ENCODE measurements at places on chromosomes 7 and 10. TPM values are rescaled to one million over a fixed set of nuclear protein-coding genes. Genes with fewer than 3 reads are reported as not detected.

GRCh38 chr10:80187465-80188409 is 17.6 kb downstream of the ANXA11 start:
- DNase-seq, result no peak

DNA sequence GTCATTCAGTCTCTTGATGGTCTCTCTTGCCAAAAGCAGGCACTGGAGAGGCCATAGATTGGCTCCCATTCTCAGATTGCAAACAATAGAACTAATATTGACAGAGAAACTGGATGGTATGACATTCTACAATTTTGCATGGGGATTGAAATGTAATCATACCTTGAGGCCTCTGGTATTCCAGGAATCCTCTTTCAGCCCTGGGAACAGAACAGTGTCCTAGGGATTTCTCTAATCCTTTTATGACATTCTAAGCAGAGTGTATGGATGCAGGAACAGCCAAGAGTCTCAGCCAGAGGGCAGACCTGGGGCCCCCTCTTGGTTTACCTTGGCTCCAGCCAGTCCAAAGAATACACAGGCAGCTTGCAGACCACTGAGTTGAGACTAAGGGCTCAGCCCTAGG is 206.4 kb downstream of the KCNMA1 start:
- DNase-seq, result no peak

DNA sequence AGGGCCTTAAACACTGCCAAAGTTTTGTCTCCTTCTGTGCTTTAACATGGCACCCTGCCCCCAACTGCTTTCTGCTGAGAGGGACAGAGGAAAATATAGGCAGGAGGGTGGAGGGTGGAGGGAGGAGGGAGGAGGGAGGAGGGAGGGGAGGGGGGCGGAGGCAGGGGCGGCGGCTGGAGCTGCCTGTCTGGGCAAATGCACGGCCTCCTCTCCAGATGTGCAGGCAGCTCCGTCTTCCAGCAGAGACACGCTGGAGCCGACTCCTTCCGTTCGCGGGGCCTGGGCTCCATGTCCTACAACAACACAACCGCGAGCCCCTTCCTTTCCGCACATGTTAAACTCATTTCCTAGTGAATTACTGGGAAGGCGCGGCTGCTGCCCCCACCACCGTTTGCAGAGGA is 14.2 kb downstream of the EBF3 start:
- DNase-seq, result no peak

GRCh38 chr7:44307301-44307900 is 18.0 kb downstream of the CAMK2B start:
- peak; percentile 45 for DNase-seq

DNA sequence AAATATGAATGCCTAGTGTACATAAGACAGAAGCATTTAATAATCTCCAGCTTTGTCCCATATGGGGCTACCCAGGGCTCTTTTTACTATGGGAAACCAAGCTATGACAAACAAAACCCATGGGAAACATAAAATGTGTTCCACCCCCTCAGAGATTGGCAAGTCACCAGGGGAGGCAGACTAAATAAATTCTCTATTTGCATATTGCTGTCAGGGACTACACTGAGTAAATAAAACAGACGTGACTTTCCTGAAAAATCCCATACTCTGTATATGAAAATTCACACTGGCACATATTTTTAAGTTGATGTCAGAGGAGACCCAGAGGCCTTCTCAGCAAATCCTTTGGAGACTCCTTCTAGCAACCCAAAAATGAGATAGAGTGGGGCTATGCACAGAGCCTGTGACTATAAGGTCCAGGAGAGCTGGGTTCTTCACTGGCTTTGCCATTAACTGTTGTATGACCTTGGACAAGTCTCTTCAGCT is 44.0 kb upstream of the HPSE2 start:
- no peak for DNase-seq

DNA sequence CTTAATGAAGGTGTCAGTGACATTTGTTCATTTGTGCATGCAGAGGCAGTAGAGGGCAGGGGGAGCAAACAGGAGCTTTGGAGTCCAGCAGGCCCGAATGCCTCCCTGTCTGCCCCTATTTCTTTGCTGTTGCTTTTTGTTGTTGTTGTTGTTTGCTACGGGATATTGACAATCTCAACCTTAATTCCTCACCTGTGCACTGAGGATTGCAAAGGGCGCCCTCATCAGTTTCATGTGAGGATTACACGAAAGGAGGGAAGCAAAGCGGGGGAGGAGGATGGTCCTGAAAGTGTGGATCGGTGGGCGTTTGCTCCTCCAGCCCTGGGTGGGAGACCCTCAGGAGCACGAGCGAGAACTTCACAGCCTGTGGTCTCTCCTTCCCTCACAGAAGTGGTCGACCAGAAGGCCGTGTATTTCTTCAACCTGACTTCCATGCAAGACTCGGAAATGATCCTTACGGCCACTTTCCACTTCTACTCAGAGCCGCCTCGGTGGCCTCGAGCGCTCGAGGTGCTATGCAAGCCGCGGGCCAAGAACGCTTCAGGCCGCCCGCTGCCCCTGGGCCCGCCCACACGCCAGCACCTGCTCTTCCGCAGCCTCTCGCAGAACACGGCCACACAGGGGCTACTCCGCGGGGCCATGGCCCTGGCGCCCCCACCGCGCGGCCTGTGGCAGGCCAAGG is 9.6 kb downstream of the GDF10 start:
- DNase-seq, result no peak

DNA sequence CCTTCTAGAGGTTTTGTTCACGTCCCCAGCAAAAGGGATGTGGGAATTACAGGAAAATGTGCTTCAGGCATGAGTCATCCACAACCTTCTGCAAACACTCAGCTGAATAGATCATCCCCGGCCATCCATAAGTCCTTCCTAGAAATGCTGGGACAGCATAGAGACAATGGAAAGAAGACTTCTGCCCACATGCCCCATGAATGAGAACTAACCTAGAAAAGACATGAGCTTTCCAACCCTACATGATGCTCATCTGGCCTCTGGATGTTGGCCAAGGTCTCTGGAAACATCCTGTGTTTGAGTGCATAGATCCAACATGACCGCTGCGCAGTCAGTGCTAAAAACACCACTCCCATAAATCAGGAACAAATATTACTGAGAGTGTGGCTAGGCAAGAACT is 277.5 kb downstream of the PLXNA4 start:
- DNase-seq, result peak; percentile 7

Gene ADRB1
- 0.04 TPM for total RNA-seq

Gene C10orf143
- total RNA-seq, result 0.88 TPM

Gene AKR1B1
- 87.8 TPM for total RNA-seq

Gene AHR
- 41.8 TPM for total RNA-seq

Gene NPFFR1
- total RNA-seq, result 0.04 TPM

DNA sequence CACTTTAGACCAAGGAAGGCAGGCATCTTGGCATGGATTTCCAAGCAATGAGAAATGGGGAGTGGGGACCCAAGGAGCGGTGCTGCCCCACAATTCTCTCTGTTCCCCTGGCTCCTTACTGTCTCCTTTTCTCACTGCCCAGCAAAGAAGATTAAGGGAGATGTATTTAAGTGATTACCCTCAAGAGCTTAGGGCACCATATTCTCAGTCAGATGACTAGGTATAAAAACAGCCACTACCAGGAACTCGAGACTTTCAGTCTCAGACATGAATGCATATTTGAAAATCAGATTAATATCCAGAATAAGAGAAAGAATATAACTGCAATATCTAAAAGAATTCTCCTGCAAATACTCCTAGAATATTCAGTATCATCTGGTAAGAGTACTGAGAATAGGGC is at the start of gene ABLIM1:
ABLIM1 (minus strand) TSS at position 101 of the 400 bp plus-strand sequence; CDS start at position 26, 75 bp downstream.
- DNase-seq, result no peak

DNA sequence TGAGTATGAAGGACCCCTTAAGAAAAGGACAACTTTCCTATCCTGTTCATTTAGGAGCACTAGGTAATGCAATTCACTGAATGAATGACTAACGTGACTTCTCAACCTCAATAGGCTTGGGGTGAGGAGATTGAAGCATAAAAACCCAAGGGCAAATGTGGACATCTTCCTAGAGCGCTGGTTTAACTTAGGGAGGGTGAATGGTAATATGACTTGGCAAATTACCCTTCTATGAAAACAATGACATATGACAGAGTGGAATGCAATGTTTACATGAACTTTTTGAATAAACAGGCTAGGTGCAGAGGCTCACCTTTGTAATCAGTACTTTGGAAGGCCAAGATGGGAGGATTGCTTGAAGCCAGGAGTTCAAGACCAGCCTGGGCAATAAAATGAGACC is 83.9 kb upstream of the ANK3 start:
- no peak for DNase-seq

GRCh38 chr7:131031099-131031868 is 296.4 kb upstream of the MKLN1 start:
- no peak for DNase-seq

Gene SLIT1
- total RNA-seq, result 0.07 TPM

GRCh38 chr7:154789404-154789803 is 213.5 kb downstream of the PAXIP1 start:
- no peak for DNase-seq

- DNase-seq, result no peak
Measured at GRCh38 chr7:90660819-90661218, 64.7 kb downstream of the CDK14 start.

Gene STK17A
- total RNA-seq, result 12.8 TPM

DNA sequence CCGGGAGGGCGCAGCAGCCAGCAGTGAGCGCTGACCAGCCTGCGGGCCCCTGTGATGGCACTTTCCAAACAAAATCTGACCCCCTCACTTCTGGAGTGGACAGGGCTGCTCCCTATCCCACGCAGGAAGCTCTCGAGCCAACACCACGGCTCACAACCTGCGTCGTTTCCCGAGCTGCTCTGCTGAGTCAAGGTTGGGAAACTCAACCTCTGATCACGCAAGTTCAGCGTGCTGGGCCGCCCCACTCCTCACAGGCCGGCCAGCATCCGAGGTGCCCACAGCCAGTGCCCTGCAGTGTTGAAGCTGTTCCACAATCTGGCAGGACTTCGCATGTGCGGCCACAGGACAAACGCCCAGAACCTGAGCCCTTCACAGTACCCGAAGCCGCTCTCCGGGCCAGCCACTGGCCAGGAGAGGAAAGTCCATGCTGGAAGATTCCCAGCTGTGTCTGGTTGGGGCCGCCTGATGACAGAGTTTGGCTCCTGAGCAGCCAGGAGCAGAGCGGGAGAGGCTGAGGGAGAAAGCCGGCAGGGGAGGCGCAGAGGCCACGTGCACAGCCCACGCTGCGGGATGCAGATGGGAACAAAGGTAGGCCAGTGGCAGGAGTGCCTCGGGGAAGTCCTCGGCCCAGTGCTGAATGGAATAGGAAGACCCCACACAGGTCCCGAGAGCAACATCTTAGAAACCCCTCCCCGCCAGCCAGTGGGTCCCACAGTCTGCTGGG is 263.3 kb upstream of the TCERG1L start:
- no peak for DNase-seq

Gene CXCL12
- 13.0 TPM for total RNA-seq

Gene ATP5MK
- total RNA-seq, result 384 TPM

GRCh38 chr7:130912862-130913638 is 179.0 kb upstream of the KLF14 start:
- peak; percentile 95 for DNase-seq

DNA sequence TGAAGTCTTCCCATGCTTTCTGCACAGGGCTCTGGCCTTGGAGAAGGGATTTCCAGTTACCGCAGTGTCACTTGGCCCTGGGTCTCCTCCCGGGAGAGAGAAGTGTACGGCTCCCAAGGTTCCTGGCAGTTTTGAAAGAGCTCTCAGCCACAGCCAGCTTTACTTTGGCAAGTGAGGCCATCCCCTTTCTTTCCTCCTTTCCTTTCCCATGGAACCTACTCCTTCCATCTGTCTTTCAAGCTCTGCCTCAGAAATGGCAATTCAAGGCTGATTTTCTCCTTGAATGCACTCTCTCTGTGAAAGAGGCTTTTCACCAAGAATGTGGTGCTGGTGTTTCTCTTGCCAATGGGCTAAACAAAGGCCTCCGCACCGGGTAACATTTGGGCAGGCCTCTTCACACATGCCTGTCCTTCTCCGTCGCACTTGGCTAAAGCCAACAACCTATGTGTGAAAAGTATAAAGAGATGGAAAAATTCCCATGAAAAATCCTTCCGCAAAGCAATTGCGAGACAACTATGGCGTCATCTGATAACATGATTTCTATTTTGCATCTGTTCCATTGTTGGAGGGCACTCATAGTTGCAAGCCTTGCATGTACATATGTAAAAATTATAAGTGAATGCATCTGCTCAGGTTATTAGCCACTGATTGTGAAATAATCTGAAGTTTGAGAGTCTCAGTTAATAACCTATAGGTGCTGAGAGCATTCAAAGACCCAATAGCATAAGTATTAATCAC is 125.4 kb downstream of the PFKFB3 start:
- DNase-seq, result no peak

- no peak for DNase-seq
Measured at GRCh38 chr10:79046741-79047583, 21.8 kb upstream of the ZMIZ1 start.

Gene BET1
- 35.4 TPM for total RNA-seq

DNA sequence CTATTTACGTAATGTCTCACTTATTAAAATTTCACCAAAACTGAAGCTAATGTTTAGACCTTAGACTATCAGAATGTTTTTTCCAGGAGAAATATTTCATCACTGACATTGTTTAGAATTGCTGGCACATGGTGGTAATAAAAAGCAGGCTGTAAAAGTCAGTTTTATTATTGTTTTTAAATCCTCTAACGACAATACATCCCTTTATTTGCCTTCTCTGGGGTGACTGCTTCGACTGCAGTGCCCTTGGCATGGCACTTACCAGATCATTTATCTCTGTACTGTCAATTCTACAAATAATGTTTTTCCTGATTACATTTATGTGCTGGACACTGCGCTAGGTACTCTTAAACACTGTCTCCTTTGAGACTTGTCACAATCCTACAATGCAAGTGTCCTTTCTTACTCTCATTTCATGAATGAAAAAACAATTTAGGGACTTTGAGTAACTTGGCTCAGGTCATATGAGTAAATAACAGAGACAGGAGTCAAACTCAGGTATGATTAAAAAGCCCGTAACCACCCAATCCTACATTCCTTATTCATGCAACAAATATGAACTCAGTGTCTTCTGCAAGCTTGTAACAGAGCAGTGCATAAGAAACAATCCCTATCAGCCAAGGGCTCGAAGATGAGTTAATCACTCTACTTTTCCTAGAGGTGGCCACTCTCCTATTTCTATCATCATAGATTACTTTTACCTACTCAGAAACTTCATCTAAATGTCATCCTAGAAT is 5.6 kb upstream of the ING3 start:
- no peak for DNase-seq

Gene ACTL6B
- total RNA-seq, result not detected

GRCh38 chr7:136588216-136588615 is 280.2 kb upstream of the CHRM2 start:
- DNase-seq, result no peak

GRCh38 chr7:29871787-29872398 is 65.6 kb downstream of the WIPF3 start:
- DNase-seq, result no peak

Data from kidney epithelial cell (primary cell).